ENCODE measurements at places on chromosomes 3 and 15.

DNA sequence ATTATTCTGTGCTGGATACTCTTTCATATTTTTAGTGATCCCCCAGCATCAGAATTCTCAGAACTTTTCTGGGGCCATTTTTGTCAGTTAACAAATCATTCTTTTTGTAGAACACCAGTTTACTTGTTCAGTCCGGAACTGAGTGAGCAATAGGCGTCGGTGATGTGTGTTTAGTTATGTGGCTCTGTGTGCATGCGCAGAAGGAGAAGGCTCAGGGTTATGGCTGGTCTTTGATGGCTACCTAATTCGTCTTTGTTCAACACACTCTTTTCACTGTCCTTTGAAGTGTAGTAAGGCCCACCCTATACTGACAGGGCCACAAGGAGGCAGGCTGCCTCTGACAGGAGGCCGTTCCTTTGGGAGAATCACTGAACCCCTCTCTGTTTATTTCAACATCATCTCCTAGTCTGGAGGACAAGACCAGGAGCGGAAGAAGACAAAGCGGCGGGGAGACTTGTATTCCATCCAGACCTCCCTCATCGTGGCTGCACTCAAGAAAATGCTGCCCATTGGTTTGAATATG is 158.2 kb upstream of the CHRM5 start:
- H3K4me1 ChIP-seq = no peaks in the 10 kb centered on the region
- H3K27me3 ChIP-seq = no peaks in the 10 kb centered on the region
- no peak overlapping the region for H3K4me3 ChIP-seq
- peaks cover 3% of the 10 kb centered on the region for H3K36me3 ChIP-seq
- H3K27ac ChIP-seq = no peak overlapping the region
- no peak for DNase-seq

GRCh38 chr3:127473244-127474024 is 117.1 kb downstream of the TPRA1 start:
- no peaks in the 10 kb centered on the region for H3K27me3 ChIP-seq
- DNase-seq = no peak
- no peaks in the 10 kb centered on the region for H3K4me1 ChIP-seq
- no peak overlapping the region for H3K4me3 ChIP-seq
- H3K36me3 ChIP-seq = no peaks in the 10 kb centered on the region

DNA sequence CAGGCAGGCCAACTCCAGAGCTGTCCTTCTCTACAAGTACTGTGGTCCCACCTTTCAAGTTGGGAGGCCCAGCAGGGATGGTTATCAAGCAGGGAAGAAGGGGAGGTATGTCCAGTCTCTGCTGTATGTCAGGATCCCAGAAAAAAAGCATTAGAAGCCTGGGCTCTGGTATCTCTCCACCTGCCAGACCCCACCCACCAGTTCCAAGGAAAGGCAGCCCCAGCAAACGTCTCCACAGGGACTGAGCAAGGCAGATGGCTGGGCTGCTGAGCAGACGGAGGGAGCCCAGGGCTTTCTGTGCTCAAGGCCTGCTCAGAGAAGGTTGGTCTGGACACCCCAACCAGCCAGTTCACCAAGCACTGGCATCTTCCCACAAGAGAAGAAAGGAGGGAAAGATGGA is 287.8 kb downstream of the XXYLT1 start:
- no peaks in the 10 kb centered on the region for H3K36me3 ChIP-seq
- no peak overlapping the region for H3K4me3 ChIP-seq
- no peaks in the 10 kb centered on the region for H3K27me3 ChIP-seq
- H3K27ac ChIP-seq = no peak overlapping the region

DNA sequence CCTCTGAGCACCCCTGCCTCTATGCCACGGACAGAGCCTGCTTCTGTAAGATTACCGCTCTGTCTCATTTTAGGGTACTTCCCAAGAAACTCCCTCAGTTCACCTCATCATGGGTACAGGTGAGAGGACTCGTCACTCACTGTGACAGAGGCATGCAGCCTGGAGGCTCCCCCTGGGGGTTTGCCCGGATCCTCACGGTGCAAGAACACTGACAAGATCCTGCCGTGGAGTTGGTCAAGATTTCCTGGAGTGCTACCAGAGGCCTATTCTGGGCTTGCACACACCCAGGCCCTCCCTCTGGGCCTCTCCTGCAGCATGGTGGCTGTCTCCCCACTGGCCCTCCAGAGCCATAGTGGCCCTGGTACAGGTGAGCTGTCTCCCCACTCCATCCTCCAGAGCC is 103.1 kb upstream of the TNIK start:
- H3K4me3 ChIP-seq = no peak overlapping the region
- DNase-seq = no peak

GRCh38 chr3:152858170-152858800 is 23.4 kb downstream of the P2RY1 start:
- H3K27ac ChIP-seq = no peak overlapping the region
- H3K4me3 ChIP-seq = no peak overlapping the region
- DNase-seq = no peak
- H3K4me1 ChIP-seq = no peaks in the 10 kb centered on the region

DNA sequence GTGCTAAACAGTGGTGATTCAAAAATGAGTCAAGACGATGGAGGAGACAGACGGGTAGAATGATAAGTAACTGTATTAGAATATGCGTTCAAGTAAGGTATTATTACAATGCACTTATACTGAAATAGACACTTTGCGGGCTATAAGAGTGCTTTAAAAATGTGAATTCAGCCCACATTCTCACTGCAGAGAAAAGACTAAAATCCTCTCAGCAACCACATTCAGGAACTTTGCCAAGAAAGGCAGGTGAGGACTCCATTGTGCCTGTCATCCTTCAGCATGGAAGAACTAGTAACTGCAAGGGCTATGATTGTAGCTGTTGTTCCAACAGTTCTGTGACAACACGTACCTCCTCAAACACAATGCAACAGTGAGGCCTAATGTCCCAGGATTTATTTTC is 272.0 kb downstream of the RORA start:
- DNase-seq = no peak
- H3K27ac ChIP-seq = no peak overlapping the region
- peaks cover 9% of the 10 kb centered on the region for H3K4me1 ChIP-seq
- H3K27me3 ChIP-seq = no peaks in the 10 kb centered on the region
- no peaks in the 10 kb centered on the region for H3K36me3 ChIP-seq

GRCh38 chr15:100720406-100720967 is 118.1 kb downstream of the ASB7 start:
- H3K4me1 ChIP-seq = peaks cover 25% of the 10 kb centered on the region
- no peaks in the 10 kb centered on the region for H3K36me3 ChIP-seq
- DNase-seq = no peak
- H3K4me3 ChIP-seq = no peak overlapping the region

DNA sequence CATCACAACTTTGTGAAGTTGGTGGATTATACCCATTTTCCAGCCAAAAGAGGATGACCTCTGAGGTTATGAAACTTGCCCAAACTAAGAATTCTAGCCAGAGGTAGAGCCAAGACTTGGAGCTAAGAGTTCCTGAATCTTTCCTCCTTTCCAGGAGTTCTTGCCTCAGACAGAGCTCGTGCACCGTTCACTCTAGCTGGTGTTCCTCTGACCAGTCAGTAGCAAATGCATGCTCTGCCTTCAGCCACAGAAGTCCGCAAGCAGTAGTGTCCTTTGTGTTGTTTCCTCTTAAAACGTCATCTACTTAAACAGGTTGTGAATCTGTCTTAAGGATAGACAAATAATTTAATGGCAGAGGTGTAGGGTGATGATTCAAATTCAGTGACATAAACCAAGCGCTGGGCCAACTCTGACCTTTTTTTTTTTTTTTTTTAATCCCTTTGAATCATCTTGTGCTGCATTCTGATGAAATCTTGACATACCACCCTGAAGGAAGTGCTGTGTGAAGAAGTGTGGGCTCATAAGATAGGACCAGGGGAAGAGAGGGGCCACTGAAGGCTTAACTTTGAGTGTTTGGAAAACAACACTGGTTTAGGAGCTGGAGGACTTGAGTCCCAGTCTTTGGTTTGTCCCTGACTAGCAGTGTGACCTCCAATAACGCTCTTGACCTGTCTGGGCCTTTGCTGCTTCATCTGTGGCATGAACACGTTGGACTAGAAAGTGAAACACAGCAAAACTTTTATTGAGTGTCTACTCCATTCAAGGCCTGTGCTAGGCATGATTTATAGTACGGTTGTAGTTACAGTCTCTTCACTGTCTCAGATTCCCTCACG is 53.4 kb downstream of the ITPR1 start:
- H3K4me3 ChIP-seq = no peak overlapping the region
- no peak overlapping the region for H3K27ac ChIP-seq
- H3K27me3 ChIP-seq = no peaks in the 10 kb centered on the region
- H3K36me3 ChIP-seq = no peaks in the 10 kb centered on the region

- H3K36me3 ChIP-seq = peaks cover 39% of the 10 kb centered on the region
- peaks cover 11% of the 10 kb centered on the region for H3K4me1 ChIP-seq
- DNase-seq = no peak
- no peak overlapping the region for H3K4me3 ChIP-seq
These were observed 5.6 kb downstream of the RRP9 start for GRCh38 chr3:51935886-51936755.

- peaks cover 20% of the 10 kb centered on the region for H3K4me1 ChIP-seq
- no peak for DNase-seq
- peak overlapping the region; percentile 71 for H3K27ac ChIP-seq
These were observed 86.2 kb downstream of the MEIS2 start for GRCh38 chr15:37014137-37014536.

DNA sequence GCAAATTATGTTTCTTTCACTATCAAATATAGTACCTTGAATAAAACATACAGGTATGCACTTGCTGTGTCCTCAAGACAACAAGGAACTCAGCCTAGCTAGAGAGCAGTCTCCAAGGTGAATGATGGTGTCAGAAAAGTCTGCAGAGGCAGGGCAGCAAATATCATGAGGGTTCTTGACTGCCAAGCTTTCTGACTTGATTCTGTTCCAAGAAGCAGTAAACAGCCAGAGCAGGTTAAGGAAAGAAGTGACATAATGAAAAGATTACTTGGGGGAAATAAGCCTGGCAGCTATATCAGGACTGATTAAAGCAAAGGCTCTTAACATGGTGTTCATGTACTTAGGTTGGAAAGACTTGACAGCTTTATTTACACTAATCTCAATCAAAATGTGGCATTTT is 192.2 kb upstream of the GADL1 start:
- H3K36me3 ChIP-seq = no peaks in the 10 kb centered on the region
- no peaks in the 10 kb centered on the region for H3K4me1 ChIP-seq
- H3K27ac ChIP-seq = no peak overlapping the region

DNA sequence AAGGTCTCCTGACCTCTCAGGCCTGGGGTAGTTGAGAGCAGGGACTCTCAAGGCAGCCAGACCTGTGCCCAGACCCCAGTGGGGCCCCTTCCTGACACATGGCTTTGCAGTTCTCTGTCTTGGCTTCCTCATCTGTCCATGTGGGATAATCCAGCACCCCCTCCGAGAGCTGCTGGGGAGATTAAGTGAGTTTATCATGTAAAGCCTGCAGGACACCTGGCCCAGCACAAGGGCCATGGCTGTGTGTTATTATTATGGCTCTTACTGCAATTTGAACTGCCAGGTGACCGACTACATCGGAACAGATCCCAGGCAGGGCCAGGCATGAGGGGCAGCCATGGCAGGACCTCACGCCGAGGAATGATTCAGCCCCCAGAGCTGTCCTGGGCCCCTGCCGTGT is 12.6 kb downstream of the DUSP7 start:
- peaks cover 67% of the 10 kb centered on the region for H3K4me1 ChIP-seq
- H3K36me3 ChIP-seq = no peaks in the 10 kb centered on the region
- H3K4me3 ChIP-seq = no peak overlapping the region
- H3K27ac ChIP-seq = peak overlapping the region; percentile 87

DNA sequence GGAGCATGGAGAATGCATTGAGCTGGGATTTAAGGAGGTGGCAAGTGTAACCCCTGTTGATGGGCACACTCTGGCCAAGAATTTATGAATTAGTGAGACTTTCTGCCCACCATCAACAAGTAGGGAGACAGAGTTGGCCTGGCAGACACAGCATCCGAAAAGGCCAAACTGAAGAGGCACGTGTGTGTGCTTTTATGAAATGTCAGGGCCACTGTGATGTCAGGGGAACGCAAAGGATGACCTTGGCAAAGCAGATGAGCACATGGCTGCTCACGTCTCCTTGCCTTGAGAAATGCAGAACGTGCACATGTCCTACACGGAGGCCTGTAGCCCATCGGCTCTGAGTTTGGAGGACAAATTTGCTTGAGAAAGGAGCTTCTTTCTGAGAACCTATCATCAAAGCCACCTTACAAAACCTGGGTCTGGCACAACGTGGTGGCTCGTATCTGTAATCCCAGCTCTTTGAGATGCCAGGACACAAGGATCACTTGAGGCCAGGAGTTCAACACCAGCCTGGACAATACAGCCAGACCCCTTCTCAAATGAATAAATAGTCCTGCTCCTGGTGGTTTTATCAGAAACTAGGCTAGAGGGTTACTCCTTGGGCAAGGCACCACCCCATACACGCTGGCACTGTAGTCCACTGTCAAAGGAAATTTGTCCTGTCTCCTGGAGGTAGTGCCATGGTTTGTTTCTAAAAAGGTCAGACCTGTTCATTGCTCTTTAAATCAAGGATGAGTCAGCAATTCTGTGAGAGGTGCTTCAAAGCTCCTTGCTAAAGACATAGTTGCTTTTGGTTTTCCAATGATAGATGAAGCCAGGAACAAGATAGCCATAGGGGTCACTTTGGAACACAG is 941 bp upstream of the SH3BP5 start:
- H3K36me3 ChIP-seq = no peaks in the 10 kb centered on the region
- H3K4me1 ChIP-seq = peaks cover 6% of the 10 kb centered on the region
- no peaks in the 10 kb centered on the region for H3K27me3 ChIP-seq
- H3K27ac ChIP-seq = peak overlapping the region; percentile 88
- DNase-seq = no peak

DNA sequence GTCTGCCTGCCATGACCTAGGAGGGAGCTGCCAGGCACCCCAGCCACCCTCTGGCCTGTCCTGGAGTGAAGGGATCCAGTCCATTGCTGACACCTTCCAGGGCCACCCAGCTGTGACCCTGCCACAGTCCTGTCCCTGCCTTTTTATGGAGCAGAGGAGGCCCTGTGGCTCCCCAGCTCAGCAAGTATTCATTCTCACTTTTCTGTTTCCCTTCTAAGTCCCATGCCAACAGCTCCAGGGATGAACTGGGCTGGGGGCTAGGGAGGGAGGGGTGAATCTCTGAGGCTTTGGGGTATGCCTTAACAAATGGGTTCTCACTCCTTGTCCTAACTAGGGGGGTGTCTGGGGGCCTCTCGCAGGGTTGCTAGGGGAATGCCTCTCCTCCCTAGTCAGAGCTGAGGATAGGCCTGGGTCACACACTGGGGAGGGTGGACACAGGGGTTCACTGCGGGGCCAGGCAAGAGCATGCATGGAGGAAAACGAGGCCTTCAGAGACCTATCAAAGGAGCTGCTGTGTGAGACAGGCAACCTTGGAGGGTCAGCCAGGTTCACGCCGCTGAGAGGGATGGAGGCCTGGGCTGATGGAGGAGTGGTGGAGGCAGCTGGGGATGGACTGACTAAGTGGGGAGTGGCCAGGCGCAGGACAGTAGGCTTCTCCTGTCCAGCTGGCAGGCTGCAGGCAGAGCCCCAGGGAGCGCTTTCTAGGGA is 31.8 kb downstream of the EPHB3 start:
- no peaks in the 10 kb centered on the region for H3K36me3 ChIP-seq
- no peak overlapping the region for H3K4me3 ChIP-seq
- no peak overlapping the region for H3K27ac ChIP-seq
- DNase-seq = no peak
- peaks cover 5% of the 10 kb centered on the region for H3K4me1 ChIP-seq
- no peaks in the 10 kb centered on the region for H3K27me3 ChIP-seq

GRCh38 chr3:3125977-3126376 is 763 bp upstream of the TRNT1 start:
- no peak for DNase-seq
- H3K4me3 ChIP-seq = peak overlapping the region; percentile 83
- H3K4me1 ChIP-seq = peaks cover 9% of the 10 kb centered on the region
- no peaks in the 10 kb centered on the region for H3K27me3 ChIP-seq

GRCh38 chr3:160372780-160373179 is 26.2 kb downstream of the IFT80 start:
- no peak overlapping the region for H3K27ac ChIP-seq
- no peaks in the 10 kb centered on the region for H3K27me3 ChIP-seq
- DNase-seq = no peak
- H3K4me3 ChIP-seq = no peak overlapping the region

- H3K27ac ChIP-seq = no peak overlapping the region
- peaks cover 95% of the 10 kb centered on the region for H3K4me1 ChIP-seq
- no peaks in the 10 kb centered on the region for H3K27me3 ChIP-seq
These were observed 76.8 kb downstream of the SMAD3 start for GRCh38 chr15:67142092-67142766.
